ENCODE measurements at places on chromosomes 5 and 9.
A peak's percentile ranks its signal among the peaks of the same experiment; 100 is the strongest.

DNA sequence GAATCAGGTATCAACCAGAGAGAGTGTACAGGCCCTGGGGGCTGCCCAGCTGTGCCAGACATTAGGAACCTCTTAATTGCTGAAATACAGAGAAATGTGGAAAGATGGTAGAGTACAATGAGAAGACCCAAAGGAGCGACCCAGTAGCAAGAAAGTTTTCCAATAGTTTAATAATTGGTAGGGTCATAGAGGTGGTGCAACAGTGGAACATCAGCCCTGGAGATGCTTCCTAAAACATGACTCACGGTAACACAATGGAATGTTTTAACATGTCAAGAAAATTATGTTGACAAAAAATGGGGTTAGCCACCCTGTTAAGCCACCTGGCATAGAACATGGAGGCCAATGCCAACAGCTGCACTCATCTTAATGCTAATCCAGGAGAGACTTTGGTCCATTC is 284.1 kb downstream of the ELAVL2 start:
- DNase-seq = no peak

DNA sequence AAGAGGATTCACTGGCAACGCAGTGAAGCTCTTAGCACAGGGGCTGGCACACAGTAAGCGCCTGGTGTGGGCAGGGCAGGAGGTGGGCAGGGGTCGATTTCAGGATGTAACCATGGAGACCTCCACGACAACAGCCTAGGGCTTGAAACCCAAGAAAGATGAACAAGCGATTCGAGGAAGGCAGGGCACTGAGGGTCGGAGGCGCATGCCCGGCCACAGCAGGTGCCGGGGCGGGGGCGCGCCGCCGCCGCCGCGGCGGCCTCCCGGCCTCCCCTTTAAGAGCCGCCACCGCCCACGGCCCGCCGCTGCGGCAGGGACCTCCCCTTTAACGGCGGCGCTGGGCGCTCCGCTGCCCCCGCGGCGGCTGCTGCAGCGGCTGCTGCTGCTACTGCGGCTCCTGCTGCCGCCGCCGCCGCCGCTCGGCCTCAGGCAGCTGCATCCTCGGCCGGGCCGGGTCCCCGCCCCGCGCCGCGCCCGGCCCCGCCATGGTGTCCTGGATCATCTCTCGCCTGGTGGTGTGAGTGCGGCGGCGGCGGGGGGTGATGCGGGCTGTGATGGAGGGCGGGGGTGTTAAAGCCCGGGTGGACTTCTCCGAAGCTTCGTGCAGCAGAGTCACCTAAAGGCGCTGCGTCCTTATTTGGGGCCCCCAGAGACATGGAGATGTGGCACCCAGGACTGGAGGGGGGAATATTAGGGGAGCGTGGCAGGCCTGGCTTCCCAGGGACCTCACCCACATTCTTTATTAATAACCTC is at the start of gene REEP2:
Gene REEP2 (plus strand): TSS at position 334 of the 753 bp plus-strand sequence. CDS start 152 bp downstream, at position 486.
- no peak for DNase-seq

- DNase-seq = no peak
These were observed 282.2 kb upstream of the VLDLR start for GRCh38 chr9:2339416-2339815.

GRCh38 chr5:116778032-116778431 is 203.4 kb upstream of the SEMA6A start:
- no peak for DNase-seq

DNA sequence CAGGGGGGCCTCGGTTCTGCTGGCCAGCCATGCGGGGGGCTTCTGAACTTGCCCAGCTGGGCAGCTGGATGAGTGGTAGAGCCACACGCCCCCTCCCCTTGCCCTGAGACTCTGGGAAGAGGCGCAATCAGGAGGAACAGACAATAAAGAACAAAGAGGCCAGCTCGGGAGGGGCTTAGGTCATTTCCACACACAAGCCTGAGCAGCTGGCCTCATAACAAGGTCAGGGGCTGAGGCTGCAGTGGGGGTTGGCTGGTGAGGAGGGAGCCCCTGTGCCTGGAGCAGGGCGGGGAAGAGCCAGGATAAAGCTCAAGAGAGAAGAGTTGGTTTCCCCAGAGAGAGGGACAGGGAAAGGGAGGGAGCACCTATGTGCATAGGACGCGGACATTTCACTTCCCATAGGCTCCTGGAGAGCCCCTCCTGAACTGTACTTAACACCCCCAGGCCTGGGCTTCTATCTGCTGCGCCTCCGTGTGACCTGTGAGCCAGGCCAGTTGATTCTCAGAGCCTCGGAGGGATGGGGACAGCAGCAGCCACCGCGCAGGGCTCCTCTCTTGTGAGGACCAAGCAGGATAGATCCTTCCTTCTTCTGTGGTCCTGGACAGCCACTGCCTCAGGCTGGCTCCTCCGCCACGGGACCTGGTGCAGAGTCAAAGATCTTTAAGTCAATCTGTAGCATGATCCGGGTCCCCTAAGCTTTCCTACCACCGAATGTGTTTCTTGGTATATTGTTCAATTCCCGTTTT is 75.3 kb upstream of the GGTA1 start:
- DNase-seq = no peak

GRCh38 chr5:179405426-179406030 is 60.3 kb upstream of the ADAMTS2 start:
- DNase-seq = no peak

DNA sequence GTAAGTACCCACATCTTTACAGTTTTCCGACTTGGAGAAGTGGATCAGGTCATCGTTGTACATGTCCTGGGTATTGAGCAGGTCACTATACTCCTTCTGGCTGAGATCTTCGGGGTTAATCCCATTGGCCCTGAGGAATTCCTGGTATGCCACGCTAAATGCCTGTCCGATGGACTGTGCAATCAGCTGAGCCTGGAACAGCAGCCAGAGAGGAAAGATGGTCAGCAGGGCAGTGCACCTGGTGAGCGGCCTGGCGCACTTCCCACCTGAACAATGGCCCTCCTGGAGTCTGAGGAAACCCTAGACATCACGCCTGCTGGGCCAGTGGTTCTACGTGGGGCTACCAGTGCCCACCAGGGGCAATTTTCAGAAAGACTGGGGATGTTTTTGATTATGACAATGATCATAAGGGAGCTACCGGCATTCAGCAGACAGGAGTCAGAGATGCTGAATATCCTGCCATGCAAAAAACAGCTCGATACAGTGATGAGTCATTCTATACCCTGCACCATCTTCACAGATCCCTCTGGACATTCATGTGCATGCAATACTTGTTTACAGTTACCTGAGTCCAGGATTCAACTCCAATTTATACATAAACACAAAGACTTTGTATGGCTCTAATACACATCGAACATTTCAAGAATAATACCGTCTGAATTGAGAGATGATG is 127.2 kb downstream of the ENTREP1 start:
- no peak for DNase-seq

DNA sequence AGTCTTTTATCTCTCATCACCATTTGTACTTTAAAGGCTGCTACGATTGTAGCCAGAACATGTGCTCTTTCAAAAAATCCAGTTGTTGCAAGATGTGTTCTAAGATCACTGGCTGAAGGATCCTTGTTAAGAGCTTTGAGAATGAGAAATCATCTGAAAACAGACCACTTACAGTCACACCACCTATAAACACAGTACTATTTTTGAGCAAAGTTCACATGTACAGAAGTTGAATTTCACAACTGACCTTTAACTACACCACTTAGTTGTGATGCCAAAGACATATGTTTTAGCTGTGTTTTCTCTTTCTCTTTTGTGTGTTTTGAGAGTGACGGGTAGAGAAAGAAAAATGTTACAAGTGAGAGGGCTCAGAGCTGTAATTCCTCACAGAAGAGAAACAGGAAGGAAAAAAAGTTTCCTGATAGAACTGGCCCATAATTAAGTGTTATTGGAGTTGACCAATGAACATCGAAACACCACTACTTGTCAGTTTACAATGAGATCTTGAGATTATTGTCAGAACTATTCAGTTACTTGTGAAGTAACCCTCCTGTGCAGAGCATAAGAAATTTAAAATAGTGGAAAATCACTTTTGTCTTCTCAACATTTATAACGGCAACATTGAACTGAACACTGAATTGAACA is 245.4 kb downstream of the MLLT3 start:
- no peak for DNase-seq

DNA sequence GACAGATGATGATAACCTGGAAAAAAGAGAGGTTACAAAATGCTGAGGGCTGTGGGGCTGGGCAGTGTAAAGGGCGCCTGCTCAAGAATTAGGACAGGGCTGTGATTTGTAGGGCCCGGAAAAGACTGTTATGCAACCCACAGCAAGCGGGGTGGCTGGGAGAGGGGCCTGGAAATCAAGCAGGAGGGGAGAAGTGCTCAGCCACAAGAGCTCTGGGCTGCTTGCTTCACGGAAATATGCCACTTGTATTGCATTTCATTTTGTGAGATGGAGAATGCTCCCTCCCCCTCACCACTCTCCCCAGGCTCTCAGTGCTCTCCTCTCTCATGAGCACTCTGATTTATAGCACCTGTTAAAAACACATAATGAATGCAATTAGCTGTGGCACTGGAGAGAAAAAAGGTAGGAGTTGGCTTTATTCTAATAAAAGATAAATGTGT is 8.4 kb upstream of the HAND1 start:
- DNase-seq = no peak

DNA sequence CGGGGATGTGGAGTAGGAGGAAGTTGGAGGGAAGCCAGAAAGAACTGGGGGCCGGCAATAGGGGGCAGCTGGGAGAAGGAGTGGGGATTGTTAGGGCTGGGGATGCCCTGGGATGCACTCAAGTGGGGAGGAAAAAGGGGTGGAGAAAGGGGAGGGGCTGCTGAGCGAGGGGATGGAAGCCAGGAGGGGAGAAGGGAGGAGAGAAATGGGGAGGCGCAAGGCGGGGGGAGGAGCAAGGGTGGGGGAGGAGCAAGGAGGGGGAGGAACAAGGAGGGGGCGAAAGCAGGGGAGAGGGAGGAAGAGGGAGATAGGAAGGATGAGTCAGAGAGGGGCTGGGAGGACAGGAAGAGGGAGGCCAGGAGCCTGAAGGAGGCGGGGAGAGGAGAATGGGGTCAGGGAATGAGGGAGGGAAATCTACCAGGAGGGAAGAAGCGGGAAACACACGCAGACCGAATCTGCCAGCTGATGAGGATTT is 1.6 kb downstream of the IRX4 start:
- no peak for DNase-seq

GRCh38 chr5:67045816-67046740 is 150.5 kb downstream of the CD180 start:
- DNase-seq = no peak

GRCh38 chr5:67732921-67733320 is 482.6 kb upstream of the PIK3R1 start:
- DNase-seq = no peak

DNA sequence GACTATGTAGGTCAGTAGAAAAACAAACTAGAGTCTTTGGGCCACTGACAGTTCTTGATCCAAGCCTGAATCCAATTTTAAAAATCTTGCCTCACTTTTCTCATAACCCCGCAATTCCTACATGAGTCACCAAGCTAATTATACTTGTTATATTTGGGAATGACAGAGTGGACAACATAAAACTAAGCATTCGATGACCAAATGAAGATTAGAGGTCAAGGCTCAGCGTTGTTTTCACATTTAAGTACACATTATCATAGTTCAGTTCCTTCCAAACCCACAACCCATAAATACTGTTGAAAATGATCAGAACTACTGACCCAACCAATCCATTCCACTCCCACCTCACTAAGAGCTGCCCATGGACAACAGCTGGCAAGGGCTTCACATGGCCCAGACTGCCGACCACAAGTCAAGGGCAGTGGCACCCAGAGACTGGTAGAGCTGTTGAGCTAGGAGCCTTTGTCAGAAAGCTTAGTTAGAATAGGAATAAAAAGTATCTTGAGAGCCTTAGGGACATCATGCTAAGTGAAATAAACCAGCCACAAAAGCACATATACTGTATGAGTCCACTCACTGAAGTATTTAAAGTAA is 64.2 kb downstream of the MYO10 start:
- DNase-seq = no peak

DNA sequence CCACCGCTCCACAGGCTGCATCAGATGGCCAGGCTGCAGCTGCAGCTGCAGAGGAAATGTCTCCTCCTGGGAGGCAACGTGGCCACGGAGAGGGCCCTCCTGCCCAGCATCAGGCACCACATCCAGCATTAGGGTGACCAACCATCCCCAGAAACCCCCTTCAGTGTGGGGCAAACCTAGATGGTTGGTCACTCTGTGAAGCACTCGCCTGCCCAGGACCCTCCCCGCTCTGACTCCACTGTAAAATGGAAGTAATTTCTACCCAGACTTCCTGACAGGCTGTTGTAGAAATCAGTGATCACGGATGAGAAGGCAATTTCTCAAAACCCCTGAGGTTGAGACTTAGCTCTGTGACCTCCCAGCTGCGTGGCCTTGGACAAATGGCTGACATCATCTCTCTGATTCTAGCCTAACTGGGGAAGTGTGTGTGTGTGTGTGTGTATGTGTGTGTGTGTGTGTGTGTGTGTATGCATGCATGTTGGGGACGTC is 31.6 kb downstream of the B4GALT1 start:
- DNase-seq = no peak

DNA sequence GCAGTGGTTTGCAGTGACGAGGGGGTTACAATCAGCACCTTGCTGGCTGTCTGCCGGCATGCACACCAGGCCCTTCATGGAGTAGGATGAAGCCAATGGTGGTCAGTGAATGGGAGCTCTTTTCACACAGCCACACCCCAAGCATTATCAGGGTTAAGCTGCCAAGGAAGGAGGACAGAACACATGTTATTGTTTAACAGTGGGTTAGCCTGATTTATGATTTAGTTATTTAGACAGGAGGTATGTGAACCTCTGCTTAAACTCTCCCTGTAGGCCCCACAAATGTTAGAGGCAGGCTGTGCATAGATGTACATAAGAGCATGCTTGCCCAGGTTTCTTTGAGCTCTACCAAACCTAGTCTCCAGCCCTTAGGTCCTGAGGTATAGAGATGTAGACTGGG is 262.9 kb downstream of the SPOCK1 start:
- DNase-seq = no peak

- DNase-seq = no peak
These were observed 49.9 kb downstream of the TNC start for GRCh38 chr9:115068031-115068430.

GRCh38 chr9:2725126-2725525 is 7.8 kb downstream of the KCNV2 start:
- no peak for DNase-seq

DNA sequence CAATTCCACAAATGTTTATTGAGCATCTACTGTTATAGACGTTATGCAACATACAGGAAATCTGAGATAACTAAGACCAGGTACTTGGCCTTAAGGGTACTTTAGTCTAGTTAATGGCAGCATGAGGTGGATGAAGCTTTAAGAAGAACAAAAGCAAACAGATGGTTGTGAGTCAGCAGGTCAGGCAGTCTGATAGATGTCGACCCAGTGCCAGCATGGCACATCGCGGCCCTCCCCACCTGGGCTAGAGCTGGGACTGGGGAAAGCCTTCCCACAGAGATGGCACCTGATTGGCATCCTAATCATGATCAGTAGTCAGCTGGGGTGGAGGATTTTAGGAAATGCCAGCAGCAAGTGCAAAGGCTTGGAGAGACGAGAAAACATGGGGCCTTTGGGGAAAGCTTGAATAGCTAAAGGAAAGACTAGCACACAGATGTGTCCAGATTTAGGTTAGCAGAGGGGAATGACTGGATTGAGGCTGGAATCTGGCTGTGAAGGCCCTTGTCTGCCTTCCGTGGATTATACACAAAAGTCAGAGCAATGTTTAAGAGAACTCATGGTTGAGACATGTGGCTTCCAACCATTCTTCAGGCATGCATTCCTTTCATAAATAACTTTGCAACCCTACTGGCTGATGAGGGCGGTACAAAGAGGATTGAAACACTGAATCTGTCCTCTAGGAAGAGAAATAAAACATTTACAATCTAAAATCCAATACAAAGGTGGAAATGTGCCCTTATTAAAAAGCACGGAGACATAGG is 395.4 kb upstream of the WWC1 start:
- peak; percentile 24 for DNase-seq

GRCh38 chr5:113548396-113548795 is 34.9 kb downstream of the YTHDC2 start:
- DNase-seq = no peak

Data from AG04449 (cell line).